ENCODE measurements at places on chromosomes 3 and 15. TPM values are rescaled to one million over a fixed set of nuclear protein-coding genes. Genes with fewer than 3 reads are reported as not detected.

GRCh38 chr15:94877833-94878232, 646.5 kb downstream of the MCTP2 start:
- H3K27me3 ChIP-seq: no peaks in the 10 kb centered on the region
- no peak overlapping the region for H3K4me3 ChIP-seq
- no peaks in the 10 kb centered on the region for H3K4me1 ChIP-seq
- DNase-seq: no peak
- H3K27ac ChIP-seq: no peak overlapping the region
- H3K36me3 ChIP-seq: no peaks in the 10 kb centered on the region

DNA sequence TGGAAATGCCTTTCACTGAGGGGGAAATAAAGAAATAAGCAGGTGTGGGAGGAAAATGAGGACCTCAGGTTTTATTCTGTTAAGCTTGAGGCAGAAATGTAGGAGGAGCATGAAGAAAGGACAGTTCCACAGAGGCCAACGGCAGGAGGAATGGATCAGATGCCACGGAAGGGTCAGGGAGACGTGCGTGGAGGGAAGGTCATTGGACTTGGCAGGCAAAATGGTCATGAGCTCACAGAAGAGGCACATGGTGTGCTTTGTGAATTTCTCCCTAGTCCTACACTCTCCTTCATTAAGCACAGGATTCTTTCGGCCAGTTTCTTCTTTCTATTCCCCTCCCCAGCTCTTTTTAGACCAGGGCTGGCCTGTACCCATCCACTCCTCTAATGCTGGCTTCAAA, 32.5 kb upstream of the THSD4 start:
- DNase-seq: no peak
- H3K4me3 ChIP-seq: no peak overlapping the region
- H3K27me3 ChIP-seq: no peaks in the 10 kb centered on the region

The FSTL1 gene
- total RNA-seq: 1,010 TPM

The DUOXA2 gene
- not detected for total RNA-seq

GRCh38 chr3:113084777-113085176, 94.0 kb downstream of the GTPBP8 start:
- peak; percentile 97 for DNase-seq
- H3K4me3 ChIP-seq: no peak overlapping the region
- H3K27me3 ChIP-seq: no peaks in the 10 kb centered on the region

The CYP8B1 gene
- total RNA-seq: not detected

The MYL3 gene
- 0.43 TPM for total RNA-seq

DNA sequence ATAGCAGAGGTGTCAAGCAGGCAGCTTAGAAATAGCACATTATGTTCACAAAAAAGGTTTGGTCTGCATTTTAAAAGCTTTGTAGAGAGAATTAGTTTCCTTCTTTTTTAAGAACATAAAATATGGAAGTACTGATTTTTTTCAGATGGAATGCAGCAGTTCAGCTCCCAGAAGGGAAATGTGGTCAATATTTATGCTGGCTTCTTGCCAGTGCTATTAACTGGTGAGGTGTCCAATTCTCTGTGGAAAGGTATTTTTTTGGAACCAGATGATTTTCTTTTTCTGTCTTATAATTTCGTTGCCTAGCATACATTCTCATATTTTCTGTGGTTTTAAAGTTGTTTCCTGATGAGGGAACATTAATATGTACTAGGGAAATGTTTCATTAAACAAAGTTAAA, 211.4 kb upstream of the ZNF385D start:
- DNase-seq: peak; percentile 53
- no peaks in the 10 kb centered on the region for H3K36me3 ChIP-seq
- H3K27ac ChIP-seq: no peak overlapping the region
- H3K4me1 ChIP-seq: no peaks in the 10 kb centered on the region

The CHRNA5 gene
- total RNA-seq: 1.5 TPM

- H3K4me1 ChIP-seq: peaks cover 11% of the 10 kb centered on the region
- H3K27ac ChIP-seq: peak overlapping the region; percentile 26
- H3K27me3 ChIP-seq: no peaks in the 10 kb centered on the region
- no peak overlapping the region for H3K4me3 ChIP-seq
- H3K36me3 ChIP-seq: no peaks in the 10 kb centered on the region
- DNase-seq: peak; percentile 67
These were observed 10.3 kb downstream of the RASGRP1 start for GRCh38 chr15:38554354-38554753.

The GPR171 gene
- total RNA-seq: not detected

The ARMC8 gene
- 33.2 TPM for total RNA-seq

- H3K4me3 ChIP-seq: no peak overlapping the region
- no peaks in the 10 kb centered on the region for H3K4me1 ChIP-seq
- H3K36me3 ChIP-seq: no peaks in the 10 kb centered on the region
- H3K27ac ChIP-seq: no peak overlapping the region
- DNase-seq: no peak
These were observed 76.0 kb upstream of the ATP10A start for GRCh38 chr15:25939122-25939521.

DNA sequence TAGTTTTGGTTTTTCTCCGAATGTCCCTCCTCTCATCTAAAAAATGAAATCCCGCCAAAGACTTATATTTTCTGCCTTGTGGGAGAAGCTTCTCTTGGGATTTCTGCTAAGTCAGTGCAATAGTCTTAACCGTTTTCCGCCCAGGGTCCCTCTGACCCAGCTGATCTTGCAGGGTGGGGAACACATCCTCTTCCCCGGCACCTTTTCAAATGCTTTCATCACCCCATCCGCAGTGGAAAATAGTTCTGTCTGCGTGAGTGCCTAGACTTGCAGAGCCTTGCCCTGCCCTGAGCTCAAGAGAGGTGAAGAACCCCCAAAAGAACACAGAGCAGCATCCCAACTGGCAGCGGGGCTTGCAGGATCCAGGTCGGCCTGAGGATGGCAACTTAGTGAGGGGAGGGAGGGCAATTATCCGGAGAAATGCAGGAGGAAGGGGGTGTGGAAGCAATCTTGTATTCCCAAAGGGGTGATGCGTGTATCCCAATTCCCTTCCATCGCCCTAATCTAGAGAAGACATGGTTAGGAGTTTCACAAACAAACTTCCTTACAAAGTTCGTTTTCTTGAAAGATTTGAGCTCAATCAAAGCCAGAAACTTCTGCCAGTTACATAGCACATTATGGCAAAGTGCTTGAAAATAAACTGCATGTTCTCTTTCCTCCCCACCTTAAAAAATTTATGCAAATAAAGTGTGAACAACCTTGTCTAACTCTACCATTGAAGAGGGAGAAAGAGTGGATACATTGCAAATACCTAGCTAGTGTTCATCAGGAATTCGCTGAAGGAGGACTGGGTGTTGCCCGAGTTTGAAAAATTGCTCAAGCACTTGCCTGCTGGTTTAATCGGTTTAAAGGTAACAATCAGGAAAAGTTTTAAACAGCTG, 79.9 kb downstream of the NR2F2 start:
- no peak overlapping the region for H3K4me3 ChIP-seq
- H3K27ac ChIP-seq: no peak overlapping the region
- H3K36me3 ChIP-seq: no peaks in the 10 kb centered on the region

DNA sequence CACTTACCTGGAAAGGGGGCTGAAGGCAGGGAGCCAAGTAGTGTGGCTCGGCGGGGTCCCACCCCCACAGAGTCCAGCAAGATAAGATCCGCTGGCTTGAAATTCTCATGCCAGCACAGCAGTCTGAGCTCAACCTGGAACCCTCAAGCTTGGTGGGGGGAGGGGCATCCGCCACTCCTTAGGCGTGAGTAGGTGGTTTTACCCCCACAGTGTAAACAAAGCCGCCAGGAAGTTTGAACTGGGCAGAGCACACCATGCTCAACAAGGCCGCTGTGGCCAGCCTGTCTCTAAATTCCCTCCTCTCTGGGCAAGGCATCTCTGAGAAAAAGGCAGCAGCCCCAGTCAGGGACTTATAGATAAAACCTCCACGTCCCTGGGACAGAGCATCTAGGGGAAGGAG, 156.3 kb downstream of the KBTBD8 start:
- H3K36me3 ChIP-seq: no peaks in the 10 kb centered on the region
- no peak for DNase-seq
- no peak overlapping the region for H3K27ac ChIP-seq
- no peaks in the 10 kb centered on the region for H3K4me1 ChIP-seq
- no peak overlapping the region for H3K4me3 ChIP-seq
- no peaks in the 10 kb centered on the region for H3K27me3 ChIP-seq

The ONECUT1 gene
- 0.14 TPM for total RNA-seq

DNA sequence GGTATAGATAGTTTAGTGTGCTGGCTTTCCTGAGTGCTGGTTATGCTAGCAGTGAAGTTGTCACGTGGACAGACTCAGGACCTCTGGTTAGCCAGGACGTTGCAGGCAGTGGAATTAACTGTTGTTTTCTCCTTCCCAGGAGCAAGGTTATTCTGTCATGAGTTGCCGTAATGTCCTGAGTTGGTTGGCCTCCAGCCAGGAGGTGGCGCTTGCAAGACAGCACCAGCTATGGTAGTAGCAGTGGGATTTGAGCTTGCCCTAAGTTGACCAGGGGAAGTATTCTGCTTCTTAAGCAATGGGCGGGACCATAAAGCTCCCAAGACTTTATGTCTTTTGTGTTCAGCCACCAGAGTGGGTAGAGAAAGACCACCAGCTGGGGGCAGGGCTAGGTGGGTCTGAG, 240.7 kb upstream of the DNAJC19 start:
- H3K4me3 ChIP-seq: no peak overlapping the region
- no peaks in the 10 kb centered on the region for H3K36me3 ChIP-seq
- H3K27me3 ChIP-seq: no peaks in the 10 kb centered on the region
- DNase-seq: no peak

DNA sequence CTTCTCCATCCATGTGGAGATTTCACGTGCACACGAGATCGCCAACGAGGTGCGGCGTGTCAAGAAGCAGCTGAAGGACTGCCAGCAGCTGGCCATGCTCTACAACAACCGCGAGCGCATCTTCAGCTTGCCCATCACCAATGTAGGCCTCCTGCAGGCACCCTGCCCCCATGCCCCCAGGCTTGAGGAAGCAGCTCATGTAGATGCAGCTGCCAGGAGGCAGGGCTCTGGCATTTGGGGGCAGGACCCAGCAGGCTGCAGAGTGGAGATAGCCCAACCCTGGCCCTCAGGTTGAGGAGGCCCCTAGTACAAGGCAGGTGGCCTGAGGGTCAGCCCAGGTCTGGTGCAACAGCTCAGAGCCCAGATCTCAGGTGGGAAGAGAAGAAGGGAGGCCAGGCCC, 36.4 kb downstream of the DNAH1 start:
- no peaks in the 10 kb centered on the region for H3K27me3 ChIP-seq
- DNase-seq: no peak
- H3K27ac ChIP-seq: no peak overlapping the region
- no peaks in the 10 kb centered on the region for H3K4me1 ChIP-seq
- H3K4me3 ChIP-seq: no peak overlapping the region
- no peaks in the 10 kb centered on the region for H3K36me3 ChIP-seq

DNA sequence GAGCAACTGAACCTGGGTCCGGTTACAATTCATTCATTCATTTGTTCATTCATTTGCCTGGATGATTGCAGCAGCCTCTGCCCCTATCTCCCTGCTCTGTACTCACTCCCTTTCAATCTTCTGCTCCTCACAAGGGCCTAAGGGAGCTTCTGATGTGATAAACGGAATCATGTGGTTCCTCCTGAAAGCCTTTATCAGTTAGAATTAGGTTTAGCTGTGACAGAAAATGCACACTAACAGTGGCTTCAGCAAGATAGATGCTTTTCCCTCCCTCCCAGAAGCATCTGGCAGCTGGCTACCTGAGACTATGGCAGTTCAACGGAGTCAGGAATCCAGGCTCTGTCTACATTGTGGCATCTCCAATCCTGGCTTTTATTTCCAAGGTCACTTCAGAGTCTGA, 196.0 kb downstream of the ADAMTS9 start:
- H3K27ac ChIP-seq: no peak overlapping the region
- no peak for DNase-seq
- no peaks in the 10 kb centered on the region for H3K36me3 ChIP-seq
- H3K4me1 ChIP-seq: no peaks in the 10 kb centered on the region
- H3K4me3 ChIP-seq: no peak overlapping the region
- peaks cover 24% of the 10 kb centered on the region for H3K27me3 ChIP-seq

GRCh38 chr3:98540346-98540745, 8.6 kb downstream of the GPR15 start:
- no peak for DNase-seq
- no peaks in the 10 kb centered on the region for H3K36me3 ChIP-seq
- H3K4me1 ChIP-seq: no peaks in the 10 kb centered on the region

The ECE2 gene
- total RNA-seq: not detected

The ACP3 gene
- total RNA-seq: not detected

DNA sequence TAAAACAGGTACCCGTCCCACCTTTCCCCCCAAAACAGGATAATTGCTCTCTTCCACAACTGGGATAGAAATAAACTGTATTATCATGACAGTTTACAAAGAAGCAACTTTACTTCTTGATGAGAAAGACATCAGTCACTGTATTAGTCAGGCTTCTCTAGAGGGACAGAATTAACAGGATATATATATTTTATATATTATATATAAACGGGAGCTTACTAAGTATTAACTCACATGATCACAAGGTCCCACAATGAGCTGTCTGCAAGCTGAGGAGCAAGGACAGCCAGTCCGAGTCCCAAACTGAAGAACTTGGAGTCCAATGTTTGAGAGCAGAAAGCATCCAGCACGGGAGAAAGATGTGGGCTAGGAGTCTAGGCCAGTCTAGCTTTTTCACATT, 18.4 kb upstream of the PLSCR4 start:
- no peaks in the 10 kb centered on the region for H3K36me3 ChIP-seq

GRCh38 chr3:187136337-187136736, 3.0 kb downstream of the RPL39L start:
- H3K36me3 ChIP-seq: no peaks in the 10 kb centered on the region
- H3K27ac ChIP-seq: no peak overlapping the region
- no peak for DNase-seq
- H3K4me3 ChIP-seq: no peak overlapping the region

DNA sequence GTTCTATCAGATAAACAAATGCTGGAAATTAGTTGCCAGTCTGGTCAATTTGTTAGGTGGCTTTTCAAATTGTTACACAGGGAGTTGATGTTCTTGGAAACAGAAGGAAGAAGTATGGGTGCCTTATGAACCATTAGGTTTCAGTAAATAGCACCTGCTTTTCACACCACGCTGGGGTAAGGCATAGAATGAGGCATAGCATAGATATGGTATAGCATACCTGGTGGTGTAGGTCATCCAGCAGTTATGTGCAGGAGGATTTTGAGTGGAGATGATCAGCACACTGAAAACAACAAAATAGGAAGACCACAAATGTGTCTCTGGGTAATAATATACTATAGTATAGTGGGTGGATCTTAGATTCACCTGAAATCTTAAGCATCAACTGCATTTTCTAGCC, 121.4 kb downstream of the GMPS start:
- no peak overlapping the region for H3K4me3 ChIP-seq
- no peaks in the 10 kb centered on the region for H3K36me3 ChIP-seq
- H3K4me1 ChIP-seq: no peaks in the 10 kb centered on the region
- no peak for DNase-seq
- H3K27me3 ChIP-seq: no peaks in the 10 kb centered on the region

The LDHAL6B gene
- total RNA-seq: not detected

GRCh38 chr15:58554758-58555157, 123.0 kb downstream of the LIPC start:
- no peak for DNase-seq
- no peak overlapping the region for H3K4me3 ChIP-seq
- peaks cover 18% of the 10 kb centered on the region for H3K4me1 ChIP-seq
- no peak overlapping the region for H3K27ac ChIP-seq
- peaks cover 10% of the 10 kb centered on the region for H3K27me3 ChIP-seq

Measured in astrocyte (in vitro differentiated cells and primary cell).